ENCODE measurements at places on chromosomes 3 and 15. TPM values are rescaled to one million over a fixed set of nuclear protein-coding genes. Genes with fewer than 3 reads are reported as not detected.
A peak's percentile ranks its signal among the peaks of the same experiment; 100 is the strongest.

MESP2 gene
- total RNA-seq = not detected

RBPMS2 gene
- 0.11 TPM for total RNA-seq

ATP13A5 gene
- not detected for total RNA-seq

AMT gene
- 0.85 TPM for total RNA-seq

DNA sequence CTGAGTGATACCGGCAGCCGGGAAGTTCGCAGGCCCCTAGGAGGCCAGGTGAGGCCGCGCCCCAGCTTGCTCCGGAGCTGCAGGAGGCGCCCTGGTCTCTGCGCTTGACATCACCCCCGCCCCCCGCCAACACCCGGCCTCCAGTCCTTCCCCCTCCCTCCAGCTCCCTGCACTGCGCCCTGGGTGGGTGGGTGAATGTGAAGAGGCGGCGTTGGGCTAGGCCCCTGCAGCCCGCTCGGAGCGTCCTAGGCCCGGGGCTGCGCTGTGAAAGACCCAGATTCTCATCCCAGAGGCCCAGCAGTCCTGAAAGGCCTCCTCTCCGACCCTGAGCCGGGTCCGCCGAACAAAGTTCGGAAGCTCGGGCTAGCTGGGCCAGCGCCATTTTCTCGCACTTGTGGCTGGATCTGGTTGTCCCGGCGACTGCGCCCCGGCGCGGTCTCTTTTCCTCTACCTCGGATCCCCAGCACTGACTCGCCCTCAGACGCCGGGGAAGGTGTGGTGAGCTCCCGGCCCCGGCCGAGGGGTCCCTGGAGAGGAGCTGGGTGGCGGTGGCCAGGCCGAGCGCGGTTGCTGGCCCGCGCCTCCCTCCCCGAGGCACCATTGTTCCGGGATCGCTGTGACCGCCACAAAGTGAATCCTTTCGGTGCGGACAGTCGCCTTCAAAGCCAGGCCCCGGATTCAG lies 12.9 kb downstream of the ZIC4 start:
- DNase-seq = peak; percentile 58
- peak overlapping the region; percentile 84 for H3K27ac ChIP-seq

GRCh38 chr3:131806736-131807135 lies 228.1 kb downstream of the CPNE4 start:
- DNase-seq = no peak
- no peak overlapping the region for H3K27ac ChIP-seq
- H3K4me3 ChIP-seq = no peak overlapping the region
- no peaks in the 10 kb centered on the region for H3K4me1 ChIP-seq
- no peaks in the 10 kb centered on the region for H3K27me3 ChIP-seq
- H3K36me3 ChIP-seq = no peaks in the 10 kb centered on the region

DNA sequence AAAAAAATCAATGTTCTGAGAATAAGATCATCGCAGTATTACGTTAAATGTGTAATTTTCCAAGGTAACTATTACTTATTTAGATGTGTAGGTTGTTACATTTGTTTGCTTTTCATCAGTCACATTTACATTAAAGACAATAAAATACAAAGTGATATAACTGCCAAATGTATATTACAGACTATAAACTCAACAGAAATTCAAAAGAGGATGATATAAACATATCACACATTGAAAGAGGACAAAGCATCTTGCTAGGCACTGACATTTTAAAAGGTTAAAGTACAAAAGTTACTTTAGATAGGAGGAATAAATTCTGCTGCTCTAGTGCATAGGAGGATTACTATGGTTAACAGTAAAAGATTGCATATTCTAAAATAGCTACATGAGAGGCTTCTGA lies 16.1 kb downstream of the VGLL4 start:
- DNase-seq = no peak
- H3K4me3 ChIP-seq = no peak overlapping the region
- no peaks in the 10 kb centered on the region for H3K27me3 ChIP-seq
- peaks cover 4% of the 10 kb centered on the region for H3K36me3 ChIP-seq

DNA sequence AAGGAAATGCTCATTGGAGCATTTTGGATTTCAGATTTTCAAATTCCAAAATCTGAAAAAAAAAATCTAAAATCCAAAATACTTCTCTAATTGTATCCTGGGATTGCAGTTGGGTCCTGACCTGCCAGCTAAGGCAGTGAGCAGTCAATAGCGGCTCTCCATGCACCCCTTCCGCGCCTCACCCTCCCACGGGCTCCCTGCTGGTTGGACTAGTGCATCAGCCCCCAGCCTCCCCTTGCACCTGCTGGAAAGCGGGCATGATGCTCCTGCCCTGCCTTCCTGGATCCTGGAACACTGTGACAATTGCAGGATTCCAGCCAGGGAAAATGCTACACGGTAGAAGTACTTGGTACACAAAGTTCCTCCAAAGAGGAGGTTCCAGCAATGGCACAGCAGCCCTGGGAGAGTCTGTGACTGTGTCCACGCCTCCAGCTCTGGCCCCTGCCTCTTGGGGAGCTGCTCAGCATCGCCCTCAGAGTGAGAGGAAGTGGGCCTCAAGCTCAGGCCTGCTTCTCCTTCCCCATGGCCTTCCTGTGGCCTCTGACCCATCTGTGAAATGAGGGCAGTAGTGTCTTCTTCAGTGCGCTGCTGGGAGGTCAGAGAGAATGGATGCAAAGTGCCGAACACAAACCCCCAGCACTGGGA lies 39.5 kb upstream of the CHRNB4 start:
- no peak overlapping the region for H3K4me3 ChIP-seq
- H3K27me3 ChIP-seq = no peaks in the 10 kb centered on the region
- DNase-seq = peak; percentile 30
- H3K4me1 ChIP-seq = no peaks in the 10 kb centered on the region
- H3K27ac ChIP-seq = no peak overlapping the region
- no peaks in the 10 kb centered on the region for H3K36me3 ChIP-seq

GRCh38 chr15:90863987-90864386 lies 4.4 kb upstream of the FURIN start:
- H3K4me3 ChIP-seq = no peak overlapping the region
- H3K36me3 ChIP-seq = no peaks in the 10 kb centered on the region
- H3K27ac ChIP-seq = no peak overlapping the region

- H3K4me3 ChIP-seq = no peak overlapping the region
- H3K27ac ChIP-seq = no peak overlapping the region
- peaks cover 6% of the 10 kb centered on the region for H3K4me1 ChIP-seq
- H3K36me3 ChIP-seq = no peaks in the 10 kb centered on the region
- no peaks in the 10 kb centered on the region for H3K27me3 ChIP-seq
Observed at GRCh38 chr3:150023239-150023636, 52.5 kb upstream of the PFN2 start.

- no peaks in the 10 kb centered on the region for H3K4me1 ChIP-seq
- H3K27ac ChIP-seq = no peak overlapping the region
Observed at GRCh38 chr3:88779482-88779881, 327.9 kb upstream of the EPHA3 start.

Data from SJSA1 (cell line).